ENCODE measurements at places on chromosomes 7 and 10. TPM values are rescaled to one million over a fixed set of nuclear protein-coding genes. Genes with fewer than 3 reads are reported as not detected.

Gene VPS37D
- 10.1 TPM for total RNA-seq

Gene IGFBP1
- not detected for total RNA-seq

Gene SYT15
- 0.64 TPM for total RNA-seq

Gene NEURL1
- total RNA-seq, result 0.52 TPM

Gene TRIM56
- 27.5 TPM for total RNA-seq

Gene SCART1
- 1.8 TPM for total RNA-seq

Gene BMPR1A
- 112 TPM for total RNA-seq

Gene NDUFA5
- total RNA-seq, result 107 TPM

Gene MICALL2
- 10.1 TPM for total RNA-seq

Gene GALNT17
- total RNA-seq, result not detected

Gene ZNF467
- 7.5 TPM for total RNA-seq

Gene FAM170B
- total RNA-seq, result not detected

Gene ACTR1A
- total RNA-seq, result 130 TPM

Gene CCL24
- total RNA-seq, result not detected

Gene GLI3
- 58.7 TPM for total RNA-seq

Gene SRGN
- total RNA-seq, result not detected

Gene PCDH15
- total RNA-seq, result not detected

Gene KCNH2
- total RNA-seq, result 4.0 TPM

Gene FZD1
- total RNA-seq, result 49.9 TPM

Gene CDK13
- total RNA-seq, result 56.6 TPM

Gene ITIH2
- not detected for total RNA-seq

Gene SPDYE2
- not detected for total RNA-seq

Gene CYP3A7
- not detected for total RNA-seq

Gene PAPSS2
- 10.2 TPM for total RNA-seq

Measured in A673 (cell line).